ENCODE measurements at places on chromosomes 12 and 14.

DNA sequence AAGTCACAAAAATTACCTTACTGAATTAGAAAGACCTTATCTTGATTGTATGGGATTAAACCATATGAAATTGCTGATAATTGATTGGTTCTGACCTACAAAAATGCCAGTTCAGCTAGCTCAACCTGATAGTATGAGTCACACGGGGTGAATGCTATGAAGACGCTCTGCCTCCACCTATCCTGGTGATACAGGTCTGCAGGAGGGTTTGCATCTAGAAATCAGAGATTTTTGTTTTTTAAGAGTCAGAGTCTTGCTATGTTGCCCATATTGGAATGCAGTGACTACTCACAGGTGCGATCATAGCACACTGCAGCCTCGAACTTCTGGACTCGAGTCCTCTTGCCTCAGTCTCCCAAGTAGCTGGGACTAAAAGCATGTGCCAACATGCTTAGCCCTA lies 120.4 kb downstream of the HMGA2 start:
- no peak for DNase-seq

DNA sequence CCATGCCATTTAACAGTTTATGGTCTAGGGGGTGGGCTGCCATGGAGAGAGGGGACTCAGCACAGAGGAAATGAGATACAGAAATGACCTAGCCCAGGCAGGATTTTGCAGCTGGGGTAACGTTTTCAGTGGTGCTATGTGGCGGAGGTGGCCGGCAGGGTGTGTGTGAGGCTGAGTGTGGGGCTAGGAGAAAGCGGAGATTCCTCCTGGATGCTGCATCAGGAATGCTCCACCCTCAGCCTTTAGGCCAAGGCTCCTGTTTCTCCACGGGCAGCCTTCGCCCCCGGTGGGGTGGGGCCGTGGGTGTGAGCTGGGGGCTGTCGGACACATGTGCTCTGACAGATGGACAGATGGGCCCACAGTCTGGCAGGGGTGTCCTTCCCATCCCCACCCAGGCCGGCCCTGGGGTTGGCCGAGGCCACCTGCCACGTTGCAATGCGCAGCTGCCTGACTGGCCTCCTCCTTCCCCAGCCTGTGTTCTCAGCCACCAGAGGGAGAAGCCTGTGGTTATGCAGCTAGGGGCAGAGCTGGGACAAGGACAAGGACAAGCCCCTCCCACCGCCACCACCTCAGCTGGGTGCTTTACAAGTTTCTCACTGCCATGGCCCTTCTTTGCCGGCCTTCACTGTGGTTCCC lies 44.3 kb downstream of the TEAD4 start:
- no peak for DNase-seq

DNA sequence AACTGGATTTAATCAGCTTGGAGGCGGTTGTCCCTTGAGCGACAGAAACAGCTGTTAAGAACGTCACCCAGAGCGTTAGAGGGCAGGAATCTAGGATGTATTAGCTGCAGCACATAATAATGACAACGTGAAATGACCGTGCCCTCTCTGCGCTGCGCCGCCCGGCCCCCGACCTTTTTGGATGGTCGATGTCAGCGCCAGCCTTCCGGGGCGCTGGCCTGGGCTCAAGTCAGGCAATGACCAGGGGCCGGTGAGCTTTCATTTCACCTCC lies 427 bp upstream of the TMEM120B start:
- no peak for DNase-seq

DNA sequence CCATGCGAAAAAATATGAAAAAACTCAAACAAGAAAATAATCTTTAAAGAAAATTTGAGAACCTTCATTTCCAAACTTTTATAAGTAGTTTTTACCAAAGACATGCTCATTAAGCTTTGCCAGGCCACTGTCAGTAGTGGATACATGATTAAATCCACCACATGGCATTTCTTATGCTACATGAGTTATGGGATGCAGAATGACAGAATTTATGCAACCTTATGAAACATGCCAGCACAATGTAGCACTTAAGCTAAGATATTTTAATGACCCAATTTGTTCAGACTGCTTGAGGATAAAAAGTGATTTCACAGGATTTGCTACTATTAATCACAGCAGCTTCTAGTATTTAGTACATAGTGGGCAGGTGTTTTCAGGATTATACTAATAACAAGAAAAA lies 123.3 kb downstream of the ATP23 start:
- no peak for DNase-seq

- no peak for DNase-seq
Observed at GRCh38 chr12:13173012-13173932, 23.3 kb upstream of the EMP1 start.

GRCh38 chr14:65303190-65303898 lies 109.2 kb upstream of the FUT8 start:
- no peak for DNase-seq
